ENCODE measurements at places on chromosomes 3 and 15.

- DNase-seq: no peak
Observed at GRCh38 chr3:152147748-152148147, 121.0 kb upstream of the MBNL1 start.

- DNase-seq: no peak
Observed at GRCh38 chr15:63186065-63186464, 3.3 kb upstream of the RAB8B start.

GRCh38 chr3:187042346-187042745 lies 97.0 kb downstream of the RPL39L start:
- no peak for DNase-seq

DNA sequence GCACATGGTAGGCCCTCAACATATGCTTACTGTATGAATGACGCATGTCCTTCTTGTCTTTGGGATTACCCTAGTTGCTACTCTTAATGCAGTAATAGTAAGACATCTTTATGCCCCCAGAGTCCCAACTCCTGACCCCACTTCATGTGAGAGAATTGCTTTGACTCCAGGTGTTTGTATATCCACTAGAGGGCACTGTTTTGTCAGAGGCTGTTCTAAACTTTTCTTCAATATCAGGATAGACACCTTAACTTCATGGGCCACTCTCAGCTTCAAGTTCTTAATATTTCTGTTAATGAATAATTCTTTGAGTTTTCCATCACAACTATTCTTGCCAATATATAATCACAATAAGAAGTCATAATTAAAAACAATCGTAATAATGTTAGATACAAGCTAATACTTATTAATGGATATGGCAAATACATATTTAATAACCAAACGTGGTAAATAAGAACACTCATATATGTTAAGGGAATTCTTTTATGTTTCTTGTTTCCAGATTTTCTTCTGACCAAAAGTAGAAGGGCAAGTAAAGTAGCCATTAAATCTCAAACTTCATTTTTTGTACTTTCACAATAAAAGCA lies 337.2 kb upstream of the DNAJC19 start:
- DNase-seq: no peak
